ENCODE measurements at places on chromosomes 11 and 22.

GRCh38 chr11:111589886-111590499 is 12.3 kb upstream of the SIK2 start:
- no peak for DNase-seq

DNA sequence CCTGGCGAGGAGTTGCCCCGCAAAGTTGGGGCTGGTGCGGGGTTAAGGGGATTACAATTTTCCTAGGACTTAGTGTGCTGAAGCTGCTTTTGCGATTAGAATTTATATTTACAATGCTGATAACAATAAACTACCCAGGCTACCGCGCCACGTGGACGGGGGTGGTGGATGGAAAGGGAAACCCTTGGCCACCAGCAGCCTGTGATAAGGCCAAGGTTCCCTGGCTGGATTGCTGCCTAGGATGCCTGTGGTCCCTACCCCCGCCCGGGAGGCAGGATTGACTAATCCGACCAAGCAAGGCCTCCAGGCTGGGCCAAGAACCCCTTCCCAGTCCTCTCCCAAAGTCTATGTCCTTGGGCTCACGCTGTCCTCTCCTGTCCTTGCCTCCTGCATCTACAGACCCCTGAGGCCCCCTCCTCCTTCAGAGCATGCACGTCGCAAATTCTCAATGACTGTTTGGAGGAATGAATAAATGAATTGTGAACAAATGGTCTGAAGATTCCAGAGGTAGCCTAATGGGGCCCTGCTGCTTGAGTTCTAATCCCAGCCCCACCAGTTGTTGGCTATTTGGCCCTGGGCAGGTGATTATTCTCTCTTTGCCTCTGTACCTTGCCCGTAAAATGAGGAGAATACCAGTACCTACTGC is 7.6 kb upstream of the CHKA start:
- peak; percentile 70 for DNase-seq

GRCh38 chr11:2306877-2307500 is 5.2 kb downstream of the TSPAN32 start:
- DNase-seq, result no peak

GRCh38 chr11:11451501-11452005 is 98.5 kb upstream of the CSNK2A3 start:
- no peak for DNase-seq

- DNase-seq, result no peak
These were observed 335.3 kb upstream of the PITPNB start for GRCh38 chr22:28254396-28254795.

DNA sequence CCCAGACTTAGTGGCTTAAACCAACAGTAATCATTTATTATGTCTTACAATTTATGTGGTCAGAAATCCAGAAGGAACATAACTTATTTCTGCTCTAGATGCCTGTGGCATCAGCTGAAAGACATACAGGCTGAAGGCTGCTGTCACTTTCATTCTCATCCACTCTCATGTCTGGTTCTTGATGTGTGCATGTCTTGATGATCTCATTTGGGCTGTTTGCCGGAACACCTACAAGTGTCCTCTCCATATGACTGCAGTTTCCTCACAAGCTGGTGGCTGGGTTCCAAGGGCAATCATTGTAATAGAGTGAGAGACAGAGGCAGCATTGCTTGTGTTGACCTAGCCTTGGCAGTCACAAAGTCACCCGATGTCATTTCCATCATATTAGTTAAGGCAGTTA is 1375.9 kb upstream of the RAG2 start:
- DNase-seq, result no peak

DNA sequence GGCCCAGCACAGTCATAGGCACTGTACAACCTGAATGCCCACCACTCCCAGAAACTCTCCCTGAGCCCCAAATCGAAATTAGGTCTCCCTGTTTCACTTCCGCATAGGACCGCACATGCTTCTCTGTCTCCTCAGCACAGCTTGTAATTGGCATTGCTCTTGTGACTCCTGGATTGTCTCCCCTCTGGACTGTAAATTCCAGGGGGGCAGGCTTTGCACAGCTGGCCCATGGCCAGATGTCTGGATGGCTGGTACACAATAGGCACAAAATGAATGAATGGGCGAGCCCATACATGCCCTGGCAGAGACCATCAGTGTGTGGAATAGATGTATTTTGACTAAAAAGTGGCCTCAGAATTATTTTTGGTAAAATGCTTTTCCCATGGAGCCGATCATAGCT is 63.3 kb upstream of the PHF21B start:
- no peak for DNase-seq

DNA sequence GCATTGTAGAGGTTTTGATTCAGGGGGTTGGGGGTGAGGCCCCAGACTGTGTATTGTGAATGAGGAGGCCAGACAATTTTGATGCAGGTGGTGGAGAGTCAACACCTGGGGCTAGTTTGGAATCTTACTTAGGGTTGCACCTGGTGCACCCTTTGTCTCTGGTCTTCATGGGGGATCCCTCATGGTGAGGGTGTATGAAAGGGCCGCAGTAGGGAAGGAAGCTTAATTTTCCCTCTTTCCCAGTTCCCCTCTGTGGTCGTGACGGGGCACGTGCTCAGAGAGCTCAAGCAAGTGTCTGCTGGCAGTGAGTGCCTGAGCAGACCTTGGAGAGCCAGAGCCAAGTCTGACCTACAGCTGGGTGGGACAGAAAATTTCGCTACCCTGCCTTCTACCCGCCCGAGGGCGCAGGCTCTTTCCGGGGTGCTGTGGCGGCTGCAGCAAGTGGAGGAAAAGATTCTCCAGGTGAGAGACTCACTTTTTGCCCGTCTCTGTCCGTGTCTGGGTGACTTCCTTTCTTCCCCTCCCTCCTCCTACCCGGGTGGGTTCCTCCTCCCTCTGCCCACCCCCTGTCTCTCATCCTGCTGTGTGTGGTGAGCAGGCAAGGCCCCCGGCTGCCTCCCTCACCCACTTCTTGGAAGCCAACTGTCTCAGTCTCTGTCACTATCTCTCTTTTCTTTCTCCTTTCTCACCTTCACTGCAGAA is 131.7 kb downstream of the MICAL2 start:
- DNase-seq, result no peak

- DNase-seq, result peak; percentile 52
These were observed 6.0 kb upstream of the CLCF1 start for GRCh38 chr11:67379061-67380058.

GRCh38 chr11:117199053-117199915 is at the start of gene TAGLN:
Gene TAGLN, plus strand, starts transcription at chr11:117199370. Its CDS starts 3,644 bp downstream, at chr11:117203014.
- DNase-seq, result peak; percentile 99

GRCh38 chr11:70566768-70567530 is 168.6 kb downstream of the CTTN start:
- no peak for DNase-seq

DNA sequence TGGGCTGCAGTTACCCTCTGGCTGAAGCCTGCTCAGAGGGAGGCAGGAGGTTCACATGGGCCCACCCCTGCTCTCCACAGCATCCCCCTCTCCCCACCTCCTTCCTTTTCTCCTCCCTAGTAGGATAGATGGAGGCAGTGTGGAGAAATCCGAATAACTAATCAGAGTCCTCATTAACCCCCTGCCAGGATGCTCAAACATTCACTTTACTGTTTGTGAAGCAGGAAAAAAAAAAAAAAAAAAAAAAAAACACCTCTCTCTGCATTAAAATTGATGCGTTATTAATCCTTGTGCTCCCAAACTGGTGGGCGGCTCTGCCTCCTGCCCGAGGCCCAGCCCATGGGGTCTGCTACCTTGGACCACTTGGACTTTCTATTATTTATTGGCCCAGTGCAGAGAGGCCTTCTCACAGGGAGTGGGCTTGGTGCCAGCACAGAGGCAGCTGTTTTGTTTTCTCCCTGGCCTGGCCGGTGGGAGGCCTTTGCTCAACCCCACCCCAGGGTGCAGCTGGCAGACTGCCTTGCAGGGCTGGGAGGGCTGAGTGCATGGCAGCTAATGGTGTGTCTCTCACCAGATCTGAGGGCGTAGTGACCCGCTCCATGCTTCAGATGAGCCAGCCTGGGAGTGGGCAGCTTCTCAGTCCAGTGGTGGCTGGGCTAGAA is 150.7 kb downstream of the PKNOX2 start:
- no peak for DNase-seq

DNA sequence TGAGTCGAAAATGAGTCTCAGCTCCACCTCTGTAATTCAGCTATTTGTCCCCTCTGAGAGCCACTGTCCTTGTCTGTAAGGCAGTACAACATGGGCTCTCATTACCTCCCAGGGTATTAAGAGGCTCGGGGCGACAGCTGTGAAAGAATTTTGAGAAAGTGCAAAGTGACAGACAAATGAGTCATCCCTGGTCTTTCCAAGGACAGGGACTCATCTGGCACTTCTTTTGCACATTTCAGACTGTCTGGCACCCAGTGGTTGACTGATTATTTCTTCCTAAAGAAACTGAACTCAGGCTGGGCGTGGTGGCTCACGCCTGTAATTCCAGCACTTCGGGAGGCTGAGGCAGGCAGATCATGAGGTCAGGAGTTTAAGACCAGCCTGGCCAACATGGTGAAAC is 62.1 kb upstream of the ARFGAP3 start:
- DNase-seq, result peak; percentile 56

DNA sequence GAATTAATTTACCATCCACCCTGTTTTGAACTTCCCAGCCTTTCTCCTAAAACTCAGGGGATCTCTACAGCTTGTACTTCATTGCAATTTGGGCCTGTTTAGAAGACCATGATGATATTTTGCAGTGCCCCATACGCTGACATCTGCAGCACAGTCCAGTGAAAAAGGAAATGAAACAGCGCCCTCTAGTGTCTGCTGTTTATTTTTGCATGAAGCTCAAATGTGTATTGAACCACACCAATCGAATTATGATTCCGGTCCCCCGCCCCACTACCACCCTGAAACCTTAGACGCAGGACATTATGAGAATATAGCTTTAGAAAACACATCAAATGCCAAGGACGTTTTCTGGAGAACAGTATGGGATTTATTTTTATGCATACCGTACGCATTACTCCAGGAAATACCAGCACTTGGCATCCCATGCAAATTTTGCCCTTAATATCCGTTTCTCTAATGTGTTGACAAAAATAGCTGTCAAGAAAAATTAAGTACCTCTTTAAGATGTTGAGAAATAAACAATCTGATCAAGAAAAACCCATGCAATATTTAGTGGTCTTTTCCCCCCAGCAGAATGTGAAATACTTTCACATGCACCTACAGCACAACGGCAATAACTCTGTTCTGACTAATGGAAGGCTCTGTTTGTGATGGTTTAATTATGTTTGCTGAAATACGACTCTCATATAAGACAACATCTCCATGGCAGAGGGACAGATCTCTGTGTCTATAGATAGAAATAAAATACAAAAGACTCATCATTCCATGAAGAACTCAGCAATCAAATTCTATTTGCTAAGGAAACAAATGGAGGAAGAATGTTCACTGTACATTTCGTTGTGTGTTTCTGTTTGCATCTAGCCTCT is 93.9 kb downstream of the TECTA start:
- peak; percentile 61 for DNase-seq

GRCh38 chr11:34654483-34655334 is 33.8 kb downstream of the EHF start:
- peak; percentile 74 for DNase-seq

- no peak for DNase-seq
These were observed 11.9 kb upstream of the ISX start for GRCh38 chr22:35054064-35054463.

DNA sequence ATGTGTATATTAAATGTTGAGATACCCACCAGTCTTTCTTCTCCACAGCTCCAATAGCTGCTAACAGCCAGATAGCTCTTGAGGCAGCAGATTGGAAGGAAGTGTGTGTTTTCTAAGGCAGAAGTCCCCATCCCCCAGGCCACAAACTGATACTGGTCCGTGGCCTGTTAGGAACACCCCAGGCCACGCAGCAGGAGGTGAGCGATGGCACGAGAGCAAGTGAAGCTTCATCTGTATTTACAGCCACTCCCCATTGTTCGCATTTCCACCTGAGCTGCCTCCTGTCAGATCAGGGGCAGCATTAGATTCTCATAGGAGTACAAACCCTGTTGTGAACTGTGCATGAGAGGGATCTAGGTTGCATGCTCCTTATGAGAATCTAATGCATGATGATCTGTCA is 12.7 kb downstream of the CCDC73 start:
- DNase-seq, result no peak

DNA sequence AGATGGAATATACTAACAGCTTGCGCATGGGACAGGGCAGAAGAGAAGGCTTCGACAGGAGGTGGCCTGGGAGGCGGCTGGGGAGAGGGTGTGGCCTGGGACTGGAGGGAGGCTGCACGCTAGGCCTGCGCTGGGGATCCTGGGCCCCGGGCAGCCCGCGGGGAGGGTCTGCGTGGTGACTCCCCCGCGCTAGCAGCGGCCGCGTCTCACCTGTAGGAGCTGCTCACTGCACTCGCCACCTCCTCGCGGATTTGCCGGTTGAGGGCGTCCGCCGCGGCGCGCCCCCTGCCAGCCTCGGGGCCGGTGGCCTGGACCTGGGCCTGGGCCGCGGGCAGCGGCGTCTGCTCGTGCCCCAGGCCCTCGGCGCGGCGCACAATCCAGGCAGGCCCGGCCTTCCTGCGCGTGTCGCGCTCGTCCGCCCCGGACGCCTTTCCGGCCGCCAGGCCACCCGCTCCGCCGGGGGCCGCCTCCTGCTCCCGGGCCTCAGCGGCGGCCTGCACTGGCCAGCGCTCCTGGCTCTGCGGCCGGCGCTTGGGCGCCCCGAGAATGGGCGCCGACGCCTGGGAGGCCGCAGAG is 1.5 kb downstream of the MAP6 start:
- no peak for DNase-seq

GRCh38 chr11:95567685-95568084 is 221.9 kb downstream of the FAM76B start:
- DNase-seq, result peak; percentile 89

DNA sequence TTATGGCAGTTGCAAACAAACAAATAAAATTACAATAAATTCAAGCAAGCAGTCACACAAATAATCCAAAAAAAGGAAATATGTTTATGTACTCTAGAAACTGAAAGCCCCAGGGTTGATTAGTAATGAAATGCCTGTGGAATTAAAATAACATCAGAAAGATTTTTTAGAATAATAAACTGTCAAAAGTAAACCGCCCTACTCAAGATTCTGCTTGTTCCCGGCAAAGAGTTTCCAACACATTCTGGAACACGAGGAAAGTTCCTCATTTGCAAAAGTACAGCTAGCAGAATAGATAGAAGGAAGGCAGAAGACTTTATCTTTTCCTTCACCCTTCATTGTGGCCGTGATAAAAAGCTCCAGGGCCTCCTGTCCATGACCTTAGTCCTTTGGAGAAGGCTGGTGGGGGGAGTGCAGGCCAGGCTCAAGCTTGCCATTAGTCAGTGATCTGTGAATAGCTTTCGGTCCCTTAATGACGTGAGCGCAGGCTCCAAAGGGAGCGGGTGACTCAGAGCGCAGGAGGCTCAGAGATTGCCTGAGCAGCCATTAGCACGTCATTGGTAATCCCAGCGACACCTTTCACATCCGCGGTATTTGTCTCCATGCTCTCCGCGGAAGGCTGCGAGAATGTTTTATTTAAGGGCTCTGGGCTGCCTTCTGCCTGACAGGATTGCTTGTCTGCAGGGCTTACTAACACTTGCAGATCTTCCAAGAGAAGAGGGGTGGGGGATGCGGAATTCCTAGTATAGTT is 458.3 kb downstream of the METTL15 start:
- DNase-seq, result peak; percentile 98

All from fibroblast of skin of right quadriceps (primary cell).